ENCODE measurements at places on chromosomes 6 and 20.

DNA sequence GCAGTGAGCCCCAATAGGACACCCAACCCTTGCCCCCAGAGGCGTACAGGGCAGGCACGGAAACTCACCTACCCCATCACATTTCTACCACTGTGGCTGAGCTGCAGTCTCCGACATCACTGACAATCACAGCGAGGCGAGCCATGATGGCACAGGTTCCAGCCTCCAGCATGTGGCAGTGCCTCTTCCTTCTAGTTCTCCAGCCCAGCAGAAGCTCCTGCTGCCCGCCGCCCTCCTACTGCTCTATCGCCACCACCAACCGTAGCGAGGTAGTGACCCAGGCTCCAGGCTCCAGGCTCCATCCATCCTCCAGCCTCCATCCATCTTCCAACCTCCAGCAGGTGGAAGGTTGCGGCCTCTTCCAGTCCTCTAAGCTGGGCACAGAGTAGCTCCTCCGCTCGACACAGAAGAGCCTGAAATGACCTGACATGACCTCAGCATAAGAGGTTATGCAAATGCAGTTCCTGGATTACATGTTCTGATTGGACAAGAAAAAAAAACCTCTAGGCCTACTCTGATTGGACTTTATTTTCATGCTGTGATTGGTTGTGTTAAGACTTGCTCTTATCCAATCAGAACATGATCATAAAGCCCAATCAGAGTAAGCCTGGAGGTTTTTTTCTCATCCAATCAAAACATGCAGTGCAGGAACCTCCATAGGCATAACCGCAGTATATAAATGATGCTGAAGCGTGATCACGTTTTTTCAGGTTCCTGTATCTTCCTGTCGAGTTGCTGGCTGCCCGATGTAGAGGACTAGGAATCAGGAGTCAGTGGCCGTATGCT is 438.9 kb upstream of the ZNF337 start:
- no peak for ATAC-seq

DNA sequence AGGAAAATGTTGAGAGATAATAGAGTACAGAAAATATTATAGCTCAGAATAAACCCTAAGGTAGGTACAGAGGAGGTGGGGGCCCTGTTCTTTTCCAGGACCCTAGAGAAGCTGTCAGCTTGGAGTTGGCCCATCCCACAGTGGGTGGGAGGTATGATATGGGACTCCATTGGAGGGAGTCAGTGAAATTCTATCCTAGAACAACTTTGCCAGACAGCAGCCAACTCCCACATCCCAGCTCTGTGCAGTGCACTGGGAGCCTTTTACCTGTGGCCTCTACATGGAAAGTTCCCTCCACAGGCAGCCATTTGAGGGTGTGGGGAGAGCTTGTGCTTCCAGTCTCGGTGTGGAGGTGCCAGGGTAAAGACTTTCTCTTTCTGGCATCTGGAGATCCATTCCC is 36.8 kb upstream of the CLIC5 start:
- no peak for ATAC-seq

- no peak for ATAC-seq
These were observed 72.8 kb upstream of the SPTLC3 start for GRCh38 chr20:12936020-12936419.

DNA sequence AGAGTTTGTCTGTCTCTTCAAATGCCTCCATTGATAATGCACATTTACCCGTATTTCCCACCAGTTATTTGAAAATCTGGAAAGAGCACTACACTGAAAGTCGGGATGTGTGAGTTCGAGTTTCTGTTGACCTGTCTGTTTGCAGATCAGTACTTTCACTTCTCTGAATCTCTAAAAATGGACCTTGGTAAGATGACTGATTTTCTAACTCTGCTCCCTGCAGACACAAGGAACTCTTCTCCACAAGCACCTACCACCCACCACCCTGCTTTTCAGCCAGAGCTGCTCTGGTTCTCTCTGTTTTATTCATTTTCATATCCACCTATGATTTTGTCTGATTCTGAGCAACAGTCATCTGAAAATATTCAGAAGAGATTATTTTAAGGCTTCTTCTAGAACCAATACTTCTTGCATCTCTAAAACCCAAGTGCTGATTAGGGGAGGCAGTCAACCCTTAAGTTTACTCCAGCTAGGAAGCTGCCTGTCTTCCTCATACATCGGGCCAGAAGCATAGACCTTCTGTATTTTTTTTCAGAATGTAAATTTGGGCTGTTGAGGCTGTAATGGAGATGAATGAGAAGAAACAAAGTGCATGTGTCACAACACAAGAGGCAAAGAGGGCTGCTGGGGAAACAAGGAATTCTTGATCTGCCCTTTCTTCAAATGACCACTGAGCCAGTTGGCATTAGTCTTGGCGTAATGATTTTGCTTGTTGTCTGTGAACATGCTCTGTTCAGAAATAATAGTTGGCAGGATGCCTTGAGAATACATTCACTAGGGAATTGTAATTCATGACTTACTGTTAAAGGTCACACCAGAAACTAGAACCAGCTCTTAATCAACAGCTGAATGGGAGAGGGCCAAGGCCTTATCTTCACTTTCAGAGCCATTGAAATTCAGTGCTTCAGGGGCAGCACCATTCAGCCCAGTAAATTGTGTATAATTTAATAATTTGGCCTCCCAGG is 85.4 kb upstream of the MYLIP start:
- ATAC-seq: peak; percentile 76

DNA sequence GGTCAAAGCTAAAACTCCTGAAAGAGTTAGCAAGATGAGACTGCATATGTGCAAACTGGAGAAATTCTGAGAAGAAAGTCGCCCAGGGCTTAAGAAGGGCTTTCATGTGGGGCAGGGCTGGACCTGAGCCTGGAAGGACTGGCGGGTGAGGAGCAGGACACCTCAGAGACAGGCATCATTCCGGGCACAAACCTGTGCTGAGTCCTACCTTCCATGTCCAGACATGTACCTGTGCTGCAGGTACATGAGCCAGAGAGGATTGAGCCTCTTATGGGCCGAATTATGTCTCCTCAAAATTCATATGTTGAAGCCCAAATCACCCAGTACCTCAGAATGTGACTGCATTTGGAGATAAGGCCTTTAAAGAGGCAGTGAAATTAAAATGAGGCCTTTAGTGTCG is 171.0 kb downstream of the QRSL1 start:
- ATAC-seq: no peak

GRCh38 chr6:113980937-113981554 is 10.1 kb upstream of the HDAC2 start:
- no peak for ATAC-seq

GRCh38 chr20:43631598-43631997 is 35.3 kb upstream of the MYBL2 start:
- ATAC-seq: no peak

DNA sequence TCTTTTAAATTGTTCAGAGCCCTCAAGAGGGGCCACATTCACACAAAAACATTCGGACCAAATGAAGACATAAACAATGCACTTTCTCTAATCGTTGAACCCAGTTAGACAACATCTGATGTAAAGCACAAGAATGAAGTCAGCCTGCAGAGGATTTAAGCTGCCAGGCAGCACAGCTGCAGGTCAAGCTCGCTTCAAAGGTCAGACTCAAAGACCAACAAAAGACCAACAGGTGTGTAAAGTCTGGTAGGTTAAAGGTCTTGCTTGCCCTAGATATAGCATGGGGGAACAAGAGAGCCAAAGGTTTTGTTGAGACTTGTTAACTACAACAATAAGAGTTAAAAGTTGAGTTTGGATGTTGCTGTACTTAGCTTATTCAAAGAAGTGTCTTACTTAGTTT is 26.7 kb upstream of the MYLIP start:
- ATAC-seq: no peak
